ENCODE measurements at places on chromosomes 12 and 14.

GRCh38 chr14:88592031-88592430 lies 29.2 kb downstream of the ZC3H14 start:
- DNase-seq = no peak

DNA sequence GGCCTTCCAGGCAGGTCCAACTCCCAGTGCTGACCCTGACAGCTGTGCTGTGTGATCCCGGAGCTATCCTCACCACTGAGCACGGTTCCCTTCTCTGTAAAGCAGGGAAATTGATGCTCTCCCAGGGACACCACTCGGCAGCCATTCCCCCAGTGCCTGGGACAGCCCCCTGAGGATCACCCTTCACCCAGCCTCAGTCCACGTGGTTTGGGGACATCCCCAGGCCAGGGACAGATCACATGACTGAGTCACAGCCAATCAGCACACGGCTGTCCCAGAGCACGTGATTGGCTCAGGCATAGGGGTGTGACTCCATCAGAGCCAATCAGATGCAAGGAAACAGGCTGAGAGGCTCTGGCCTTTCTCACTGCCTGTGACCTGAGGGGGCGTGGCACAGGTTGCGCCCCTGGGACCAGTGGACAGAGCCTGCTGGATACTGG lies 68.8 kb upstream of the SFSWAP start:
- no peak for DNase-seq

GRCh38 chr14:91310606-91311283 lies 66.2 kb upstream of the GPR68 start:
- DNase-seq = no peak

DNA sequence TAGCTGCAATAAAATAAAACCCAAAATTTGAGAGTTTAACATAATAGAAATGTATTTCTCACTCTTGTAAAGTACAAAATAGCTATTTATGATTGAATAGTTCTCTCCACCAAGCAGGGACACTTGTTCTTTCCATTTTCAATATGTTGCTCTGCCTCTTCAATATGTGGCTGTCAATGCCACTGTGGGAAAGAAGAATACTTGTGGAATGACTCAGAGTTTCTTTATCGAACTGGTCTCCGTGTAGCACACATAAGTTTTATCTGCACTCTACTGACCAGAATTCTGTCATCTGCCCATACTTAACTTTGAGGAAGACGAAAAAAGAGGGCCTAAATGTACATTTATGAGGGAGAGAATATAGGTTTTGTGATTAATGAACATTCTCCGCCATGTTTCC lies 256.9 kb downstream of the ATXN7L3B start:
- DNase-seq = no peak

GRCh38 chr12:22731236-22731635 lies 106.3 kb downstream of the ETNK1 start:
- DNase-seq = no peak

- DNase-seq = no peak
These were observed 17.0 kb downstream of the OR8S1 start for GRCh38 chr12:48542300-48542928.

- DNase-seq = no peak
These were observed 93.4 kb downstream of the APAF1 start for GRCh38 chr12:98738539-98738938.

DNA sequence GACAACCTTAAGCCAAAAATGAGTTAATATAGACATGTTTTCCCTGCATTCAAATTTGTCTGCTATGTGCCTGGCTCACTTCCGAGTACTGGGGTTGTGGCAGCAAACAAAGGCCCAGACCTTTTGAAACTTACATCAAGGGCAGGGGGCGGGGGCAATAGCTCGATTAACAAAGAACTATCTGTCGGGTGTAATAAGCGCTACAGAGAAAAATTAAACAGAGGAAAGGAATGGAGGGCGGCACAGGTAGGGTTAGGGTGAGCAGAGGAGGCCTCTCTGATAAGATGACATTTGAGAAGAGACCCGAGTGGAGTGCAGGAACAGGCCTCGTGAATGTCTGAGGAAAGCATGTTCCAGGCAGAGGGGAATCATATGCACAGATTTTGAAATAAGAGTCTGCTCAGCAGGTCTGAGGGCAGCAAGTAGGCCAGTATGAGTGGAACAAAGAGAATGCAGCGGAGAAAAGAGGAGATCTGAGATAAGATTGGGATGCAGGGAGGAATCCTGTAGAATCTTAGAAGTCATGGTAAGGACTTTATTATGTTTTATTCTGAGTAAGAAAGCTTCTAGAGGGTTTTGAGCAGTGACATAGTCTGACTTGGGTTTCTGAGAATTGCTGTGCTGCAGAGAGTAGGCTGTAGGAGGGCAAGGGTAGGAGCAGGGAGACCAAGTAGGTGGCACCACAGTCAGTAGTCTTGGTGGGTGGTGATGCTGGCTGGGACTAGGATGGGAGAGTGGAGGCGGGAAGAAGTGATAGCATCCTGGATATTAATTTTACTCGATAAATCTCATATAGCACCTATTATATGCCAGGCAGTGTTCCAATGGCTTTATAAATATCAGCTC lies 52.6 kb downstream of the BICDL1 start:
- no peak for DNase-seq

GRCh38 chr12:79407671-79408622 lies 282.8 kb downstream of the PAWR start:
- DNase-seq = peak; percentile 72
